PC-9 (cell line): ENCODE measurements at places on chromosomes 3 and 15. TPM values are rescaled to one million over a fixed set of nuclear protein-coding genes. Genes with fewer than 3 reads are reported as not detected.

- H3K27me3 ChIP-seq = no peaks in the 10 kb centered on the region
- 0 out of 2 replicates have a peak, but pooled peaks cover 5% of the 10 kb centered on the region for H3K36me3 ChIP-seq
- H3K4me1 ChIP-seq = peaks cover 98% of the 10 kb centered on the region
- H3K27ac ChIP-seq = peak overlapping the region; percentile 97
- peak; percentile 71 for DNase-seq
- H3K4me3 ChIP-seq = no peak overlapping the region
Measured at GRCh38 chr15:59298225-59298853, 74.3 kb downstream of the MYO1E start.

GRCh38 chr15:79341396-79341795 lies 30.5 kb downstream of the TMED3 start:
- H3K27me3 ChIP-seq = no peaks in the 10 kb centered on the region
- no peaks in the 10 kb centered on the region for H3K36me3 ChIP-seq
- H3K4me1 ChIP-seq = no peaks in the 10 kb centered on the region
- no peak overlapping the region for H3K27ac ChIP-seq
- no peak overlapping the region for H3K4me3 ChIP-seq
- DNase-seq = no peak

- no peak for DNase-seq
- no peak overlapping the region for H3K27ac ChIP-seq
- no peaks in the 10 kb centered on the region for H3K4me1 ChIP-seq
- no peaks in the 10 kb centered on the region for H3K27me3 ChIP-seq
- no peaks in the 10 kb centered on the region for H3K36me3 ChIP-seq
- H3K4me3 ChIP-seq = no peak overlapping the region
Measured at GRCh38 chr3:38018296-38019266, 10.9 kb downstream of the PLCD1 start.

GRCh38 chr3:39724233-39724846 lies 85.1 kb upstream of the MYRIP start:
- no peak overlapping the region for H3K4me3 ChIP-seq
- DNase-seq = no peak
- no peaks in the 10 kb centered on the region for H3K4me1 ChIP-seq
- no peaks in the 10 kb centered on the region for H3K27me3 ChIP-seq

DNA sequence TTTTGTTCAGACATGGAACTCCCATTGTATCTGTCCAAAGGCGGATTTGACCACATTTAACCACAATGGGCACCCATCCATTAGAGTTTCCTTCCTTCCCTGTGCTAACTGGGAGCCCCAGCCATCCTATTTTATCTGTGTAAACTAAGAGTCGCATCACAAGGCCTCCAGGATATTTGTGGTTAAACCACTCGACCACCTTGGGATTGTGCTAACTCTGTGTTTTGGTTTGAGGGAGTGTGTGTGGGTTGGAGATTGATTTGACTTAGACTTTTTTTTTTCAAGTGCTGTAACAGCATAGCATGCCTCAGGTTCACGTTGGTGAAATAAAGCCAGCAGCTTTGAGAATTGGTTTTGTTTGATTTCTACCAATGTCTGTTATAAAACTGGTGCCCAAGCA lies 100.4 kb upstream of the TP63 start:
- no peak for DNase-seq
- no peaks in the 10 kb centered on the region for H3K36me3 ChIP-seq
- H3K27me3 ChIP-seq = no peaks in the 10 kb centered on the region
- no peak overlapping the region for H3K27ac ChIP-seq

DNA sequence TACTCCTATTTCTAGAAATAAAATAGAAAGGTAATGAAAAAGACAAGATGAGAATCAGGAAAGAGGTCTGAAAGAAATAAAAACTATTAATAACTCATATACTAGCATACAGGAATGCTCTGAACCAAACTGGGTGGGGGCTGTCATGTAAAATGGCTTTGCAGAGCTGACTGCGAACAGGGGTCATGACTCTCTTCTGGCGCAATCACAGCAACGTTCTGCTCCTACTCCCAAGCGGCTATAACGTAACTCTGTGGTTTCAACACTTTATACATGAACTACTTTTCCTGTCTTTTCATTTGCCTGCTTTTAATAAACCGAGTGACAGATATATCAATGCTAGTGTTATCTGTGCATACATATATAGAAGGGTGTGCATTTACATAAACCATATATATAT lies 116.7 kb downstream of the DLG1 start:
- no peak overlapping the region for H3K27ac ChIP-seq
- no peaks in the 10 kb centered on the region for H3K4me1 ChIP-seq
- H3K4me3 ChIP-seq = no peak overlapping the region
- peaks cover 24% of the 10 kb centered on the region for H3K36me3 ChIP-seq
- no peaks in the 10 kb centered on the region for H3K27me3 ChIP-seq
- no peak for DNase-seq

Gene TIMMDC1
- total RNA-seq = 145 and 203 TPM in 2 replicates

Gene ISLR2
- 0.15 and 0.25 TPM in 2 replicates for total RNA-seq
